Endothelial cell of umbilical vein (primary cell): ENCODE measurements at places on chromosomes 2 and 18. TPM values are rescaled to one million over a fixed set of nuclear protein-coding genes. Genes with fewer than 3 reads are reported as not detected.

GRCh38 chr2:20224164-20224715 is 690 bp downstream of the SDC1 start:
- DNase-seq = no peak

DNA sequence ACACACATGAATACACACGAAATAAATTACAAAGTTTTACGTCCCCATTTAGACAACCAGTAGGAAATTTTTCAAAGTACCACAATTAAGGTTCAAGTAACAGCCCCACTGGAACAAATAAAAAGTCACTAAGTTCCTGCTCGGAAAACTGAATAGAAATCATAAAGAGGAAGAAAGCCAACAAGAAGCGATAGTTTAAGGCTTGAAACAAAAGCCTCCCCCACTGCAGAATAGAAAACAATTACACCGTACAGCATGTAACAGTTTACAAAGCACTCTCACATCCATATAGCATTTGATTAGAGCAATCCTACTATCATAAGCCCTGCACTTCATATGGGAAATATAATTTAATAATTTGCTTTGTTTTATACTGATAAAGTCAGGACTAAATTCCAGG is 15.5 kb downstream of the KLF7 start:
- DNase-seq = no peak

ERICH2 gene
- not detected in 2 replicates for total RNA-seq

DNA sequence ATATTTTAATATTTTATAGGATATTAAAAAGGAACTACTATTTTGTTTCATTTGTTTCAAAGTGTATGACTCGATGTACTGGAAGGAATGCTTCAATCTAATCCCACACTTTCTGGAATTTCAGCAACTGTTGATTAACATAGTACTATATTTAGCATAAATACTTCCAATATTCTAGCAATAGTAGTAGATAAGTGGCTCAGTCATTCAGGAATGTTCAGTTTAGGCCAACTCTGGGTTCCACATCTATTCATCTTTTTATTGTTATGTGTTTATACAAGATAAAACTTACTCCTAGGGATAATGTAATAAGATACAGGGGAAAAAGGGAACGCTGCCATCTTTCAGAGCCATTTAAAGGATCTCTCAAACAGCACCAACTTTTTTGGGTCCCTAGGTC is 22.3 kb upstream of the ORC2 start:
- DNase-seq = no peak

DNA sequence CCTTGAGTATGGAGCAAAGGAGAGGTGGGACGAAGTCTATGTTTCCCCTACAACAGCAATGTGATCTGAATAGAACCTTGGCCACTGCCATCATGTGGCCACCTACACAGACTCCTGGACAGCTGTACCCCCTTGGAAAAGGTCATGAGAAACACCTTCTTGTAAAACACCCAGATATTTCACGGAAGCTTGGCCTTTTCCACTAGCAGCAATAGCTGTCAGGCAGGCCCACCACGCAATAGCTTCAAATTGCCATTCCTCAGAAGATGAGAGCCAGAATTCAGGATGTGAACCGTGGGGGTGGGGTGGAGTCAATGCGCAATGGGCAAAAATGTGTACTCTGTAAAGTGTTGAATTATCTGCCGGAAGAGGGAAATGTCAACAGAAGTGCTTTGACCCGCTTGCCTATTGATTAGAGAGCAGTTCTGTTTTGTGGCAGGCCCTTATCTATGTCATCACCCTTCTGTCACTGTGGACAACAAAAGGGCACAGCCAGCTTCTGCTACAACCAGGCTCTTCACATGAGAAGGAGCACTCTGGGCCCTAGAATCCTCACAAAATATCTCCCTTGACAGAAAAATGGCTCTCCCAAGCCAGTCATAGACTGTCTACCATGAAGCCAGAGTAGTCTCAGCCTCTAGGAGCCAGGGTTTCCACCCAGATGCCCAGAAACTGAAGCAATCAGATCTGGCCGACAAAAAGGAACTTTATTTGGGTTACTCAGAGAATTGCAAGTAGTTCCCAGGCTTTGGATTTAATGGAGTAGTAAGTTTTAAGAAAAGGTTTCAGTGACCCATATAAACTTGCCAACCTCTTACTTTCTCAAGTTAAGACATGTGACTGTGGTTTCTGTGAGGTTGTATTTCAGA is 9.5 kb downstream of the INPP1 start:
- DNase-seq = no peak

GRCh38 chr2:31334311-31335026 is 80.1 kb downstream of the XDH start:
- DNase-seq = no peak

- no peak for DNase-seq
Measured at GRCh38 chr2:168907940-168908662, 7.0 kb downstream of the G6PC2 start.

DNA sequence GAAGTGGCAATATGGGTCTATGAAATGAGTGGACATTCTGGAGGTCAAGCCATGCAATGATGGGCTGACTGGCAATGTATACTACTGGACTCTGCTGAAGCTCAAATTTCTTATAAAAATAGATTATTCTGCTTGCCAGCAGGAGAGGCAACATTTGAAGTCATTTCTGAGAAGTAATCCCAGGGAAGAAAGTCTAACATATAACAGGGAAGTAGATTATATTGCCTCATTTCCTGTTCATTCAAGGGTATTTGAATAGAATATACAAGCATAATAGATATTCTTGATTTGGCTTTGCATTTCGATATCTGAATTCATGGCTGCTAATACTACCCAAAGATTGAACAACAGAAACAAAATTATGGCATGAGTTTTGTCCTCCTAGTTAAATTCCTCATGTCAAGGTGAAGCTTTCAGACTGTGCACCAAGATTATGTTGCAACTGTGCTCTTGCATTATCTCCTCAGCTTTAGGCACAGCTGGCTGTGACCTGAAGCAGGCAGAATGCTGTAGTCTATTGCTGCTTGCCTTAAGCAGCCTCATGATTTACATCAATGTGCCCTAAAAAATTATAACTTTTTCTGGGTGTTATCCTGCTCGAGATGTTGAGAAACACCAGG is 13.3 kb upstream of the TMX3 start:
- no peak for DNase-seq
